Thoracic aorta (tissue), 2 donors: ENCODE measurements at places on chromosomes 1 and 21.

GRCh38 chr1:171427852-171428471, 57.4 kb upstream of the PRRC2C start:
- no peak for DNase-seq
- H3K27me3 ChIP-seq, result no peaks in the 10 kb centered on the region
- no peak overlapping the region for H3K4me3 ChIP-seq

GRCh38 chr1:31701091-31701736, 2.6 kb downstream of the COL16A1 start:
- peaks cover 30% of the 10 kb centered on the region for H3K36me3 ChIP-seq
- peak overlapping the region; percentile 4 for H3K4me3 ChIP-seq
- H3K27ac ChIP-seq, result peak overlapping the region; percentile 92
- no peaks in the 10 kb centered on the region for H3K27me3 ChIP-seq
- H3K4me1 ChIP-seq, result peaks cover 59% of the 10 kb centered on the region

DNA sequence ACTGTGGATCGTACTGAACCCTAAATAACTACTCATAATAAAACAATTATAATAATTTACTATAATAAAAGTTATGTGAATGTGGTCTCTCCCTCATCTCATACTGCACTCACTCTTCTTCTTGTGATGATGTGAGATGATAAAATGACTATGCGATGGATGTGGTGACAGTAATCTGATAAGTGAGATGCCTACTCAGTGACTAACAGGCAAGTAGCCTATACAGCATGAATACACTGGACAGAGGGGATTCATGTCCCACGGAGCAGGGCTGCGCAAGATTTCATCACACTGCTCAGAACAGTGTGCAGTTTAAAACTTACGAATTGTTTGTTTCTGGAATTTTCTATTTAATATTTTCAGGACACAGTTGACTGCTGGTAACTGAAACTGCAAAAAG, 304.0 kb downstream of the DUSP10 start:
- no peak for DNase-seq
- H3K27me3 ChIP-seq, result no peaks in the 10 kb centered on the region
- H3K4me3 ChIP-seq, result no peak overlapping the region

DNA sequence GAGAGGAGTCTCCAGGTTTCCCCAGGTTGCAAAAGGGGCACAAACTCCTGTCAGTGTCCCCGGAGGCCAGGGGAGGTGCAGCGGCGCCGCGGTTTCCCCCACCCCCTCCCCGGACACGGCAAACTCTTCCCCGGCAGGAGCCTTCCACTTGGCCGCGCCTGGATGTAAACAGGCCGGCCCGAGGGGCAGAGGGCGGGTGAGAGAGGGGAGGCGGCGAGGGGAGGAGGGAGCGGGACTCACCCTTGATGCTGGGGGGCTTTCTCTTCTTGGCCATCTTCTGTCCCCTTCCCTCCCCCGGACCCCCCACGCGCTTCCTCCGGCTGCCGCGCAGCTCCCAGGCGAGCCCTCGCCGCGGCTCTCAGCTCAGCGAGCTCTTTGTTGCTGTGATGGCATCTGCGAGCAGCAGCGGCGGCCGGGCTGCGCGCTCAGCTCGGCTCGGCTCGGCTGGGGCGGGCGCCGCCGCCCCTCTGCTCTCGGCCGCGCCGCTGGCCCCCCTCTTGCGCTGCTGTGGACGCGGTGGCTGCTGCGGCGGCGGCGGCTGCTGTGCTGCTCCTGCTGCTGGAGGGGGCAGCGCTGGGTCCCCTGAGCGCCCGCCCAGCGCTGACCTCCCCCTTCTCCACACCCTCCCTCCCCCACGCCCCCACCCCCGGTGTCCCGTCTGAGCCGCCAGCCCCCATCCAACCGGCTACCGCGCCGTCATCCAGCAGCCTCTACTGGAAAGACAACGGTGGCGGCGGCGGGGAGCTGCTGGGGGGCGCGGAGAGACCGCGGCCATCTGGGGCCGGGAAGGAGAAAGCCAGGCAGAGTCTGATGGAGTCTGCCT, 4.9 kb upstream of the SLC44A5 start:
- no peak for DNase-seq
- H3K4me3 ChIP-seq, result peak overlapping the region; percentile 78
- H3K36me3 ChIP-seq, result no peaks in the 10 kb centered on the region
- H3K27ac ChIP-seq, result no peak overlapping the region
- H3K4me1 ChIP-seq, result peaks cover 5% of the 10 kb centered on the region

DNA sequence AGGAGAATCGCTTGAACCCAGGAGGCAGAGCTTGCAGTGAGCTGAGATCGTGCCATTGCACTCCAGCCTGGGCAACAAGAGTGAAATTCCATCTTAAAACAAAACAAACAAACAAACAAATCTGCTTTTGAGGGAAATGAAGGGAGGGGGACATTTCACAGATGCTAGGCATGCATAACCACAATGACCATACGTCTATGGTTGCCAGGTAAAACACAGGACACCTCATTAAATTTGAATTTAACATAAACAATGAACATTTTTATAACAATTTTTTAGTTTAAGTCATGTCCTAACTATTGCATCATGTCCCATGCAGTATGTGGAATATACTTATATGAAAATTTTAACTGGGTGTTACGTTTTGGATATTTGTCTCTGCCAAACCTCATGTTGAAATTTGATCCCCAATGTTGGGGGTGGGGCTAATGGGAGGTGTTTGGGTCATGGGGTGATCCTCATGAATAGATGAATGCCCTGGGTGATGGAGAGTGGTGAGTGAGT, 31.0 kb upstream of the ZBTB18 start:
- H3K27ac ChIP-seq, result no peak overlapping the region
- no peaks in the 10 kb centered on the region for H3K36me3 ChIP-seq

DNA sequence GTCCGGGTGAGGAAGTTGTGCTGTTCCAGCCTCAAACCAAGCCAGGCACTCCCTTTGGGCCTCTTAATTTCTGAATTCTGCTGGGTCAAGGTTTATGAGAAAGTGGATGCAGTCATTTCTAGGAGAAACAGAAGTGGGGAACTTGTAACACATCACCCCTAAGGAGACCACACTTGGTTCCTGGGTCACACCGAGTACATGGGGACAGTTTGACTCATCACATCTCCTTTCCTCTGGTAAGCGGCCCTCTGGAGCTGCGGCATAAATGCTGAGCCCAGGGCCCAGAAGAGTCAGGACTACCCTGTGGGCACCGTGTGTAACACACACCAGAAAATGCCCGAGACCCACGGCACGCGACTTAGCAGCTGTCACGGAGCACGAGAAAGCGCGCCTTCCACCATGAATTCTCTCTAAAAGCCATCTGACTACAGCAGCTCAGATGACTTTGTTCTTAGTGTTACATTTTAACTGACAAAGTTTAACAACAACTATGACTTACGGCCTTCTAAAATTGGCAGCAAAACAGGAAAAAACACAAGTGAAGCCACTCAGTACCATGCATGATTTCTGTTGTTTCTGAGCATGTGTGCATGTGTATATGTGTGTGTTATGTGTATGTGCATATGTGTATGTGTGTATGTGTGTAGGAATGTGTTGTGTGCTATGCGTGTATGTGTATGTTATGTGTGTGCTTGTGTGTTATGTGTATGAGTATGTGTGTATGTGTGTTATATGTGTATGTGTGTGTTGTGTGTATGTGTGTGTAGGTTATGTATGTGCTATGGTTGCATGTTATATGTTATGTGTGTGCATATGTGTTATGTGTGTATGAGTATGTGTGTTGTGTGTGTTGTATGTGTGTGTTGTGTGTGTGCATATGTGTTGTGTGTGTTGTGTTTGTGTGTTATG, 50.8 kb downstream of the TOMM20 start:
- no peak overlapping the region for H3K4me3 ChIP-seq
- DNase-seq, result no peak

DNA sequence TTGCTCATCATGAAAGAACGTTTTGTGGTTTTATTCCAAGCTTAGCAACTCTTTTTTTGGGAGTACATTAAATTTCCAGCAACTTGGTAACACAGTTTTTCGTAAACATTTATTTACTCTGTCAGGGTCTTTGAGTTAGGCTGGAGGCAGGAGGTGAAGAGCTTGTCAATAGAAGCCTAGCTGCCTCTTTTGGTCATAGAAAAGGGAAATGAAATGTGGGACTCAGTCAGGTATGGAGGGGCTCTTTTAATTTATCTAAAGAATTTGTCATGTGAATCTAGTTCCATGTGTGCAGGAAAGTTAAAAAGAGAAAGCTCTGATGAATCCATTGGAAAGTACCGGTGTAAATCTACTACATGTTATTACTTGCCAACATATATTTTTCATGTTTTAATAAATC, 45.9 kb upstream of the PRMT6 start:
- no peaks in the 10 kb centered on the region for H3K27me3 ChIP-seq
- no peaks in the 10 kb centered on the region for H3K4me1 ChIP-seq
- no peaks in the 10 kb centered on the region for H3K36me3 ChIP-seq
- H3K4me3 ChIP-seq, result no peak overlapping the region

- H3K4me1 ChIP-seq, result peaks cover 24% of the 10 kb centered on the region
- no peak overlapping the region for H3K27ac ChIP-seq
- peaks cover 15% of the 10 kb centered on the region for H3K36me3 ChIP-seq
Measured at GRCh38 chr1:36257375-36257767, 33.1 kb downstream of the THRAP3 start.

GRCh38 chr1:39405358-39405757, 86.1 kb upstream of the BMP8A start:
- H3K4me3 ChIP-seq, result no peak overlapping the region
- H3K27ac ChIP-seq, result no peak overlapping the region
- H3K36me3 ChIP-seq, result no peaks in the 10 kb centered on the region

GRCh38 chr1:241275981-241276380, 81.0 kb downstream of the RGS7 start:
- no peak overlapping the region for H3K27ac ChIP-seq
- no peak overlapping the region for H3K4me3 ChIP-seq
- no peak for DNase-seq
- no peaks in the 10 kb centered on the region for H3K36me3 ChIP-seq

DNA sequence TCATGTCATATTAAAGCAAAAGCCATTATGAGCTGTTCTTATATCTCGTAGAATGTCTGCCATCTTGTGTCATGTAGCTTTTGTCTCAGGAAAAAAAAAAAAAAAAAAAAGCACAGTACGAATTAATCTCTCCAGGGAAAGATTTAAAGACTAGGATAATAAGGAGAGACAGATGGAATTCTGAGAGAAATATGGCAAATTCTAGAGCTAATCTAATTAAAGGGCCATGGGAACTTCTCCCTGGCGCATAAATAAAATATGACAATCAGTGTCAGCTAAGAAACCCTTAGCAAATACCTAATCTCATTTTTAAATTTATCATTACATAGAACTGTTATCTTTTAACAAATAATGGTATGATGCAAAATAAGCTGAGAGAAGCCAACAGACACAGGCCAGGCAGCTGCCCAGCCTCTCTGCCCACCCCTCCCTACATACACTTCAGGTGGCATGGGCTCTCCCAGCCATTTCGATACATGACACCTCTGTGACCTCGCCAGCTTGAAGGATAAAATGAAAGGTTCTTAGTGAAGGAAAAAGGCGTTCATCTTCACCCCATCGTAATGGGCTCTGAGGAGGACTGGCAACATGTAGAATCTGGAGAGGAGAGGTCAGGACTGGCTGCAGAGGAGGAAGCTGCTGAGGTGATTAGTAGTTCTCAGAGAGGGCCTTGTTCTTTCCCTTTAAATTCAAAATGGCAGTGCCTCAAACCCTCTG, 39.8 kb downstream of the DISC1 start:
- no peaks in the 10 kb centered on the region for H3K4me1 ChIP-seq
- no peak for DNase-seq
- H3K27ac ChIP-seq, result no peak overlapping the region
- H3K36me3 ChIP-seq, result no peaks in the 10 kb centered on the region

DNA sequence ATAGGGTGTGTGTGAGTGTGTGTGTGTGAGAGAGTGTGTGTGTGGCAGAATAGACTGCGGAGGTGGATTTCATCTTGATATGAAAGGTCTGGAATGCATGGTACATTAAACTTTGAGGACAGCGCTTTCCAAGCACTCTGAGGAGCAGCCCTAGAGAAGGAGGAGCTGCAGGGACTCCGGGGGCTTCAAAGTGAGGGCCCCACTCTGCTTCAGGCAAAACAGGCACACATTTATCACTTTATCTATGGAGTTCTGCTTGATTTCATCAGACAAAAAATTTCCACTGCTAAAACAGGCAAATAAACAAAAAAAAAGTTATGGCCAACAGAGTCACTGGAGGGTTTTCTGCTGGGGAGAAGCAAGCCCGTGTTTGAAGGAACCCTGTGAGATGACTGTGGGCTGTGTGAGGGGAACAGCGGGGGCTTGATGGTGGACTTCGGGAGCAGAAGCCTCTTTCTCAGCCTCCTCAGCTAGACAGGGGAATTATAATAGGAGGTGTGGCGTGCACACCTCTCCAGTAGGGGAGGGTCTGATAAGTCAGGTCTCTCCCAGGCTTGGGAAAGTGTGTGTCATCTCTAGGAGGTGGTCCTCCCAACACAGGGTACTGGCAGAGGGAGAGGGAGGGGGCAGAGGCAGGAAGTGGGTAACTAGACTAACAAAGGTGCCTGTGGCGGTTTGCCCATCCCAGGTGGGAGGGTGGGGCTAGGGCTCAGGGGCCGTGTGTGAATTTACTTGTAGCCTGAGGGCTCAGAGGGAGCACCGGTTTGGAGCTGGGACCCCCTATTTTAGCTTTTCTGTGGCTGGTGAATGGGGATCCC, 18.3 kb upstream of the HDAC1 start:
- H3K4me1 ChIP-seq, result no peaks in the 10 kb centered on the region
- H3K27ac ChIP-seq, result no peak overlapping the region
- no peaks in the 10 kb centered on the region for H3K27me3 ChIP-seq

DNA sequence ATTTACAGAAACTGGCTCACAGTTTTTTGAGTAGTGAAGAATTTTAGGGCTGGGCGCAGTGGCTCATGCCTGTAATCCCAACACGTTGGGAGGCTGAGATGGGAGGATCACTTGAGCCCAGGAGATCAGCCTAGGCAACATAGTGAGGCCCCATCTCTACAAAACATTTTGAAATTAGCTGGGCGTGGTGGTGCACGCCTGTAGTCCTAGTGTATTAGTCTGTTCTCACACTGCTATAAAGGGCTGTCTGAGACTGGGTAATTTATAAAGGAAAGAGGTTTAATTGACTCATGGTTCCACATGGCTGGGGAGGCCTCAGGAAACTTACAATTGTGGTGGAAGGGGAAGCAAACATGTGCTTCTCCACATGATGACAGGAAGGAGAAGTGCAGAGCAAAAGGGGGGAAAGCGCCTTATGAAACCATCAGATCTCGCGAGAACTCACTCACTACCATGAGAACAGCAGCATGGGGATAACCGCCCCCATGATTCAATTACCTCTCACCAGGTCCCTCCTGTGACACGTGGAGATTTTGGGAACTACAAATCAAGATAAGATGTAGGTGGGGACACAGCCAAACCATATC, 24.4 kb upstream of the DYRK1A start:
- peaks cover 7% of the 10 kb centered on the region for H3K4me1 ChIP-seq
- no peaks in the 10 kb centered on the region for H3K36me3 ChIP-seq
- DNase-seq, result no peak
- H3K4me3 ChIP-seq, result no peak overlapping the region
- H3K27me3 ChIP-seq, result no peaks in the 10 kb centered on the region

GRCh38 chr1:203196371-203196770, 9.9 kb upstream of the CHI3L1 start:
- no peaks in the 10 kb centered on the region for H3K27me3 ChIP-seq
- H3K4me3 ChIP-seq, result no peak overlapping the region
- no peaks in the 10 kb centered on the region for H3K36me3 ChIP-seq
- DNase-seq, result no peak
